Stimulated activated CD8-positive, alpha-beta memory T cell treated with anti-CD3 and anti-CD28 coated beads, Interleukin-15, amount 100 ng/mL, for 24 hours (primary cell): ENCODE measurements at places on chromosomes 1 and 21.

- DNase-seq, result no peak
Observed at GRCh38 chr1:2258996-2259395, 30.9 kb downstream of the SKI start.

GRCh38 chr1:222927031-222927430 lies 112.2 kb downstream of the DISP1 start:
- no peak for DNase-seq

DNA sequence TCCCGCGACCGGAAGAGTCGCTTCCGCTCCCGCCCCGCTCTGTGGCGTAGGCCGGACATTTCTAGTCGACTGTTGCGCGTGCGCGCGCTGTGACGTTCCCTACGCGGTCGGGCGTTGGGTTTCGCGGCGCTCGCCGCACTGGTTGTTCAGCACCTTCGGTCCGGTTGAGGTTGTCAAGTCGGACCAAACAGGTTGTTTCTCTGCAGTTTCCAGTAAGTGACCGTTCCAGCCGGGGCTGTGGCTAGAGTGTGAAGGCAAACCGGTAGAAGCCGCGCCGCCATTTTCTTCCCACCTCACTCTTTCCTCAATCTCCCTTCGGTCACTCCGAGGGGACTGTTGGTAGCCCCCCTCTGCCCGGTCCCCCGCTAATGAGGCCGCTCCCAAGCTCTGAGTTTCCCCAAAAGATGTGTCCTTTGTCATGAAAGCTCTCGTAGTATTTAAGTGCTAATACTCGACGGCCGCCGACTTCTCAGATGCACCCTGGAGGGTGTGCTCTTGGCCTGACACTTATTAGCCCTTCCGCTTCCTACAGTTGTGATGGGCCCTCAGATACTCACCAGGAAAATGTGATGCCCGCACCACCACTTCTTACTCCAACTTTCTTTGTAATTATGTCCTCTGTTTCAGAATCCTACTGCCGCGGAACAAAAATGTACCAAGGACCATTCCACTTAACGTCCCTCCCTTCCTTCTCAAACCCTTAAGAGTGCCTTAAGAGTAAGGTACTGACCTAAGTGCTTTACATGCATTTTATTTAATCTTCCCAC lies 56.3 kb downstream of the TRAF5 start:
- DNase-seq, result peak; percentile 67

- DNase-seq, result no peak
Observed at GRCh38 chr1:109905491-109905890, 5.2 kb upstream of the CSF1 start.

- no peak for DNase-seq
Observed at GRCh38 chr1:238913210-238913609, 473.2 kb upstream of the CHRM3 start.

GRCh38 chr1:186202271-186202764 lies 172.7 kb downstream of the TPR start:
- DNase-seq, result no peak

GRCh38 chr21:40379881-40380810 lies 466.8 kb downstream of the DSCAM start:
- no peak for DNase-seq

GRCh38 chr1:113373644-113374043 lies 16.7 kb upstream of the MAGI3 start:
- no peak for DNase-seq

DNA sequence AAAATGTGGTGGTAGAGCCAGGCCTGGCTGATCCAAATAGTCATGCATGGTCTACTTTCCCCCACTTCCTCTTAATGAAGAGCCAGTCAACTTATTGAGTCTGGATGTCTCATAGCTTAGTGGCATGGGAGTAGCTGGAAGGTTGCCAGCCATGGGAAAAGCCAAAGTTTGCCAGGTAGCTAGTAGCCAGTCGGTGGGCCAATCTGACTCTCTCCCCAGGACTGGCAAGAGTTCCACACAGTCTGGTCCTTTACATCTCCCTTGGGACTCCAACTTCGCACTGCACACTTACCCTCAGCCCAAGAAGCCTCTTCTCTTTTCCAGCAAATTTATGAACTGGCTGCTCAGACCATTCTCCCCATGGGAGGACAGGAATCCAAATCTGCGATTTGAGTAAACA lies 8.3 kb downstream of the WARS2 start:
- DNase-seq, result no peak

DNA sequence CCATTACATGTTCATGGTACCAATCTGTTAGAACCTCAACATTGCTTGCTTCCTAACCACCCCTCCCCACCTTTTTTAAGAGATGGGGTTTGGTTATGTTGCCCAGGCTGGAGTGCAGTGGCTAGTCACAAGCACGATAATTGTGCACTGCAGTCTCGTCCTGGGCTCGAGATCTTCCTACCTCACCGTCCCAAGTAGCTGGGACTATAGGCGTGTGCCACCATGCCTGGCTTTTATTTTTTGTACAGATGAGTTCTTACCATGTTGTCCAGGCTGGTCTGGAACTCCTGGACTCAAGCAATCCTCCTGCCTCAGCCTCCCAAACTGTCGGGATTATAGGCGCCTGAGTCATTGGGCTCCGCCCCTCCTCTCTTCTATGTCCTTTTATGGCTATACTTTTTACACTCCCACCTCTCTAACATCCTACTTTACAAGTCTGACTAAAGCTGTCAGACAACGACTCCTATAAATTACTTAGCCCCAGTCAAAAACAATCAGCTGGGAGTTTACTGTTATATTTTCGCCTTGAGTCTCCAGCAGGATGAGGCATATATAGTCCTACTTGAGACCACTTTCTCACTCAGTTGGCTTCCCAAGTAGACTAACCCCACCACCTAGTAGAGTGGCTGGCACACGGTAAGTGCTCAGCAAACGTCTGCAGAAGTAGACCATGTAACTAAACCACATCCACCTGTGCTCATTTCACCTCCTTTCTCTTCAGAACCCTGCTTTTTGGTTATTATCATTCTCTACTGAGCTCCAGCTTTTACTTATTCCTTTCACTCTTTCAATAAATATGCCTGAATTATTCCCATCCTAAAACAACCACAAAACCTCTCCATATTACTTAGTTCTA lies 13.8 kb downstream of the ENSA start:
- DNase-seq, result no peak

DNA sequence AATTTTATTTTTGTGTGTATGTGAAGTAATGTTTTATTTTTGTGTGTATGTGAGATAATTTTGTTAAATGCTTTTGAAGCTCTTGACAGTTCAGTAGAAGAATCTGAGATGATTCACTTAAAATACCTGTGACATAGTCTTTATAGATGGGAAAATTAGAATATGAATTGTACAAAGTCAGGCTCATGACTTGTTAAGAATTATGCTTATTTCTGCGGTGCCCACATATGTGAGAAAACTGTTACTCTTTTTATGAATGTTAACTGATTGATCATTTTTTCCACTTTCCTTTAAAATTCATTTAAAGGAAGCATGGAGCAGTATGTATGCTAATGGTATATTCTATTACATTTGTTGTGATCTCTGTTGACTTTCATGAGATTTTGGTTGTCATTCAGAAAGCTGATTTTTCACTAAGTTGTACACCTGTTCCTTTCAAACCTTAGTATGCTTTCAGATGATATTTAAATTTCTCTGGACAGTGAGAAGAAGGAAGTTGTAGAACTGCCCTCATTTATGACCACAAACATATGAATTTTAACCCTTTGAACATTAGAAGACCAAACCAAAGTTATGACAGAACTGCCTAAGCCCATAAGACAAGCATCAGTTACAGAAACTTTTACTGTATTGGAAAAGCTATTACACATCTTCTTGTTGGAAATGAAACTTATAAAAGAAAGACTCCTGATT lies 110.1 kb downstream of the POU2F1 start:
- no peak for DNase-seq
